Stomach (tissue), 19 donors: ENCODE measurements at places on chromosomes 11 and 22.

- peak; percentile 48 for DNase-seq
These were observed 59.6 kb downstream of the LRRC32 start for GRCh38 chr11:76610871-76611475.

DNA sequence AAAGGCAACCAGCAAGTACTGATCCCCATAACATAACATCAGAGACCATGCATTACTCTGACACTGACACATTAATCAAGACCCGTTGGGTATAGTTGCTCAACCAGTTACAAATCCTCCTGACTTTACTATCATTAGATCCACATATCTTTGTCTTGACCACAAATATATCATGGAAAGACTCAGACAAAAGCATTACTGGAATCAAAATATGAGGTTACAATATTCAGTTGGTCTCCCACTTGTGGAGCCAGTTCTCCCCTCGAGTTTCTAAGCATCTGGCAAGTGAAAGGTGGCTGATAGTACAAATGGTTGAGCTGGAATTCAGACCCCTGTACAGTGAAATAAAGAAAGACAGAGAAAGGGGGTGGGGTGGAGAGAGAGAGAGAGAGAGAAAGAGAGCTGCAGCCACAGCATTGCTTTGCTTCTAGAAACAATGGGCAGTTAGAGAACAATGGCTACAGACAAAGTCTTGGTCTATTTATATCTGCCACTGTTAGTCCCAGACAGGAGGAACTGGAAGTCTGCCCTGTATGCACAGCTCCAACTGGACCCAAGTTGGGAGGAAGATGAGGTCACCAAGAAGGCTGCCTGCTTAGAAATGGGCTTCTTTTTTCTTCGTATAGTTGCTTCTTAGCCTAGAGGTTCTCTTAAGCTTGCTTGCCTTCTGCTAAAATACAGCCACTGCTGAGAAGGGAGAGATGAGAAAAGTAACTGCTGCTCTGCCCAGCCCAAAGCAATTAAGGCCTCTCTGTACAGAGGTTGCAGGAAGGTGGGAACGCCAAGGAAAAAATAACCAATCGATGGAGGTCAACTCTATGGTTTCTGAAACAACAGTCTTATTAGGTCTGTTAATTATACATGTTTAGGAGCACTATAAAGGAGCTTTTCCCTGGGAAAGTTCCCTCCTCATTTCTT lies 85.5 kb downstream of the ETS1 start:
- DNase-seq, result no peak

- DNase-seq, result no peak
These were observed 96.5 kb downstream of the CWC15 start for GRCh38 chr11:94876645-94877442.

DNA sequence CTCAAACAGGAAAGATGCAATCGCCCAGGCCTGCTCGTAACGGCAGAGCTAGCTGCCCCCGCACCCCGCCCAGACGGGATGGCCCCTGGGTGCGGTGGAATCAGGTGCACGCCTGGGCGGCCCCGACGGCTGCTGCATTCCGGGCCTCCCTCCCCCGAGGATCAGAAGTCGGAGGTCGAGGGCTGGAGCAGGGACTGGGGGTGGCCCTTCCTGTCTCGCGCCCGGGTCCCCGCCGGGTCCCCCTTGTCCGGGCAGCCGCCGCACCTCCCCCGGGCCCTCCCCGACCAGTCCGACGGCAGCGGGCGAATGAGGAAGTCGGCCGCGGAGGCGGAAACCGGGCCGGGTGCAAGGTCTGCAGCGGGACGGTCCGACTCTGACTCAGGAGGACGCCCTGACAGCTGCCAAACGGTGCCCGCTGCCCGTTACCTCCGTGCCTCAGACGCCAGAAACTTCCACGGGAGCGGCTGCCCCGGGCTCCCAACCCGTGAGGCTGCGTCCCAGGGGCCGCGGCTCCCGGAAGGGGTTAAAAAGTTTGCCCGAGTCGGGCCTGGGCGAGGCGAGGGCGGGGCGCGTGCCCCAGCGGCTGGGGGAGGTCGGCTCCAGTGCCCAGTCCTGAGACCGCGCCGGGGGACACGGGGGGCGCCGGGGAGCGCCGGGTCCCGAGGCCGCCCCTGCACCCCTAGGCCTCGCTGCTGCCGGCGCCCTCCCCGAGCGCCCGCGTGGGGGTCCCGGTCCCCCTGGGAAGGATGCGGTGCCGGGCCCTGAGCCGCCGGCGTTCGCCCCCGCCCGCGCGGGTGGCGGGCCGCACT lies 663 bp downstream of the MYH9 start:
- DNase-seq, result peak; percentile 81

DNA sequence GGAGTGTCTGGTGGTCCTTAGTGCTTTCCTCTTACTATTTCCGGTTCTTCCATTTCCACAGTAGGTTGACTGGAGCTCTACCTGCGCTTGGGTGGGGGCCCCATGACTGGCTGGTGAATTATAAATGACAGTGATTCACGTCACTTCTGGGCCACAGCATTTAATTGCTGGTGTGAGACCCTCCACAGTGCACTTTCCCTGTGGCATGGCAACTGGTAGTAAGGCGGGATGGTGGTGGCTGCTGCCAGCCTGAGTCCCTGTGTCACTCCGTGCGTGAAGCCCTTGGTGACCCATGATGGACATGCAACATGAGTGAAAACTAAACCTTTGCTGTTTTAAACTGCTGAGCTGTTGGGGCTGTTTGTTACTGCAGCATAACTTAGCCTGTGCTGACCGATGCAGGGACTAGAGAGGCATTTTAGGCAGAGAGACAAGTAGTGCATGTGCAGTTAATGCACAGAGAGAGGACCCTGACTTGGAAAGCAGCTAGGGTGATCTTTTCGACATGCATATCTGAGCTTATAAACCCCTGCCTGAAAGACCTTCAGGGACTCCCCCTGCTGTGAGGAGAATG lies 3.1 kb downstream of the PRDM11 start:
- DNase-seq, result no peak

DNA sequence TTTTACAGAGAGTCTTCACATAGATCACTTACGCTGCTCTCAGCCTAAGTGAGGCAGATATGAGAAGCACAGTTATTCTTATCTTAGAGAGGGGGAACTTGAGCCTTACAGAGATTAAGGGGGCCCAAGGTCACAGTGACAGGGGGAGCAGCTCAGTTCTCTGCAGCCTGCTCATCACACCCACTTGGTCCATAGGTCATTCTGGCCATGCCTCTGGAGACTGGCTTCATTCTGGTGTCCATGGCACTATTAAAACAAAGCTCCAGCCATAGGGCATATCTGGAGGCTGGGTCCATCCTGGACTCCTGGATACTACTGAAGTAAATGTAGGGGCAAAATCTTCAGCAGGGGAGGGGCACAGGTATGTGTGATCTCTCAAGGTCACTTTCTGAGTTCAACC lies 5.9 kb downstream of the SLC5A4 start:
- DNase-seq, result no peak

- no peak for DNase-seq
These were observed 1027.7 kb upstream of the CCDC90B start for GRCh38 chr11:84313830-84314359.

DNA sequence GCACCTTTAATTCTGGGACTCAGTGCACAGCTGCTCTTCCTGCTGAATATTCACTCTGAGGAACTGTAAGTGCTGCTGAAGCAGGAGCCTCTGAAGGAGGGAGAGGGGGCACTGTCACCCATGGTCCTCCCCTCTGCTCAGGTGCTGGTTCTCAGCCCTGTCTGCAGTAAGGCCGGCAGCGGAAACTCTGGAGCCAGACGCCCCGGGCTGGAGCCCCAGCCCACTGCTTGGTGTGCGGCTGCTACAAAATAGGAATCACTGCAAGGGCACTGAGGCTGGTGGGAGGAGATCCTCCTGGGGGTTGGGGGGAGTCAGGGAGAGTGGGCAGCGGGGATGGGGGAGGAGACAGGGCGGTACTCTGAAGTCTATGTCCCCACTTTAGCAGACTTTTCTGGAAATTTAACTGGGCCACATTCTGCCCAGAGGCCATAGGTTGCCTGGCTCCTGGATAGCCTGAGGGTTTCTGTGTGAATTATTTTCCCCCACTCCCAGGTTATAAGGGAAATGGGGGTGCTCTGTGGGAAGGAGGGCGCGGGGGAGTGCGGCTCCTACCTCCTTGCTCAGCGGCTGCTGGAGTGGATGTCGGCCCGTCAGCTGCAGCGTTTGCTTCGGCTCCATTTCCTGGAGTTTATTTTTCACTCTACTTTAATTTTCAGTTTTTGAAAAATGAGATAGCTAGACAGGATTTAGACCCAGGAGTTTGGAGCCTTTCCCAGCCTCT lies 33.6 kb downstream of the TBC1D22A start:
- DNase-seq, result no peak

DNA sequence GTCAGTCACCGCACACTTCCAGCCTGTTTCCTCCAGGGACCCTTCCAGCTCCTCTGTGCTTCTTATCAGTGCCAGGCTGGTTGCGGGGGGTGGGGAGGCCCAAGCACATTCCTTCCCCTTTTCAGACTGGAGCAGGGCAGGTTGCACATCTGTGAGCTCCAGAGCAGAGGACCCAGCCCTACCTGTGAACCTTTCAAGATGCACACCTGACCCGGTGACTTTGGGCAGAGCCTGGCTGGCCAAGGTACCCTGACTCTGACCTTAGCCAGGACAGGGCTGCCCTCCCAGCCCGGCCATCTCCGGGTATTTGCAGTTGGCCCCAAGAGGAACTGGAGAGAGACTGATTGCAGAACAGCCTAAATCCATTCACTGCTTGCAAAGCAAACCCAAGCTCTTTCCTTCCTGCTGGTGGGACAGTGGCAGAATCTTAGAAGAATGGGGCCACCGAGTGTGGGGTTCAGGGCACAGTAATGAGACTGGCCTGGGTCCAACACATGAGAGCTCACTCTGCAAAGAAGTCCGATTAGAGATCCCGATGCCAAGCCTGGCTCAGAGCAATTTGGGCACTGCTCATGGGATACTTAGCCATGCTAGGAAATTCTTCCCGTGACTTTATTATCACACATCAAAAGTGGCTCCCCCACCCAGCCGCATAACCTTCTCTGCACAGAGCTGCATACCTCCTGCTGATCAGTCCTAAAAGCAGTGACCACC lies 64.7 kb upstream of the CCND1 start:
- DNase-seq, result peak; percentile 17

- DNase-seq, result peak; percentile 67
These were observed 16.4 kb upstream of the KAT5 start for GRCh38 chr11:65695459-65696241.

DNA sequence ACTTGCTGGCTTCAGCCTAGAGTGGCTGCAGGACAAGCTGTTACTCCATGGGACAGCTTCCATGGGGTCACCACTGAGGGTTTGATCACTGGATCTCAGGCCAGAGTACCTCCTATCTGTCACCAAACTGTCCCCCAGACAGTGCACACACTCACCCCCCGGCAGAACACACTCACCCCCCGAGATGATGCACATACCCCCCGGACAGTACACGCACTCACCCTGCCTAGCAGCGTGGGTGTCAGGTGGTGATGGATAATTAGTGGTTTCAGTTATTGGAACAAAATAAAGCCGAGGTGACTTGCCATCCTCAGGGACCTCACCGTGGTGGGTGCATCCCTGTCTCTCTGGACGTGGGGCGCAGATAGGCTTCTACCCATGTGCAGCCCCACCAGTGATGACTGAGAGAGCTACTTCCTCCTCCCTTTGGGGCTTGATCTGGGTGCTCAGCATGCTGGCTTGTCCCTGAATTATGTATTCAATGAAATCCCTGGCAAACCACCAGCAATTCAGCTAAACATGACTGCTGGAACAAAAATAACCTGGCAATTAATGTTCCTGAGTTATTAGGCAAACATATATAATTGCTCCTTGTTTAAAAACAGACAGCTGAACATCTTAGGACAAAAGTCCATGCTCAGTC lies 18.9 kb downstream of the TANGO2 start:
- no peak for DNase-seq

- no peak for DNase-seq
These were observed 415 bp downstream of the CENATAC start for GRCh38 chr11:118998388-118998717.

DNA sequence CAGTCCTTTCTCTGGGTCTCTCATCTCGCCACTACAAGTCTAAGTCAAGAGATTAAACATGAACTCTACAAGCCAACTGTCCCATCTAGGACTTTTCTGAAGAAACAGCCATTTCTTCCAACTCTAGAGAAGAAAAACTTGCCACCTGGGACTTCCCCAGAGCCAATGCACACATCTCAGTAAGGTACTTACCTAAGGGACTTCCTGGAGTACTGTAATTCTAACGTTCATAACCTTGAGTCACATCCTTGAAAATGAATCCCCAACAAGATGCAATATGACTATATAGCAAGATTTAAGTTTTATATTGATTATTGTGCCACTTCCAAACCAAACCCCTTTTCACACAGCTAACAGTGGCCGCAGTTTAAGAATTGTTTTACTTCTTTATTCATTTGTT lies 11.9 kb upstream of the ISX start:
- no peak for DNase-seq

DNA sequence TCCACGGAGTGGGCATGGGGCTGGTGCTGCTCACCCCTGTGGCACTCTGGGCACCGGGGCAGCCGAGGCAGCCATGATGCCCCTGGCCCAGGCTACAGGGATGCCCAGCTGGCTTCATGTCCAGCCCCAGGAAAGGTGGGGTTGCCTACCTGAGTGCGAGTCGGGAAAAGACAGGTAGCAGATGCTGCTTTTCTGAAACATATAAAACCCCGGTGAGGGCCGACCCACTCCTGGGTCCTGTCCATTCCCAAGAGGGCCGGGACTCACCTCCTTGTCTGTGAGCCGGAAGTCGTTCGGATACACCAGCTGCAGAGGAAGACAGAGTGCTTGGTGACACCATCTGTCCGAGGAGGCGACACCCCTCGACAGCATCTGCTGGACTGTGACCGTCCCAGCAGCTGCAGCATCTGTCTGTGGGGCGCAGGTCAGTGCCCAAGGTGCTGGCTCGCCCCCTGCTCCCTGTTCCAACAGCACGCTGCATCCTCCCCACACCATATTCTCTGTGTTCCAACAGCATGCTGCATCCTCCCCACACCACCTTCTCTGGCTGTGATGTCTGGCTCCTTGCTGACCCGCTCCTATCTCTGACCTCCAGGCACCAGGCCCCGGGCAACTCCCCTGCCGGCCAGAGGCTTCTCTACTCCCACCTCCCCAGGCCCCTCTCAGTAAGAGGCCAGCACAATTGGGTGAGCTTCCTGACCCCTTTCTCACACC lies 8.0 kb downstream of the DENND6B start:
- no peak for DNase-seq

DNA sequence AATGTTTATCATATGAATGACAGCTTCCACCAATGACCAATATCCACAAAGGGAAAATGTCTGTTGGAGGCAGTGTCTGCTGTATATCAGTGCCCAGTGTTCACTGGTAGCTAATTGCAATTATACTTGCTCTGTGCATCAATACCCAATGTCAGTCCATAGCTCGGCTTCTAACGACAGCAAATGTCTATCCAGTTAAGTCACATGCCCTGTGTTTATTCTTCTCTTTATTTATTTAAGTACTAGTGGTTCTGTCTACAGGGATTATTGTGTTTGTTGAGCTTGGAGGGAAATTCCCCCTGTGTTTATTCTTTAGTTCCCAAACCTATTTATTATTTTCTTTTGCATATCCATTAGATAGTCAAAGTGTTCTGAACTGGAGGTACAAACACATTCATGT lies 18.6 kb downstream of the TSKU start:
- no peak for DNase-seq
